ENCODE measurements at places on chromosomes 1 and 21.

DNA sequence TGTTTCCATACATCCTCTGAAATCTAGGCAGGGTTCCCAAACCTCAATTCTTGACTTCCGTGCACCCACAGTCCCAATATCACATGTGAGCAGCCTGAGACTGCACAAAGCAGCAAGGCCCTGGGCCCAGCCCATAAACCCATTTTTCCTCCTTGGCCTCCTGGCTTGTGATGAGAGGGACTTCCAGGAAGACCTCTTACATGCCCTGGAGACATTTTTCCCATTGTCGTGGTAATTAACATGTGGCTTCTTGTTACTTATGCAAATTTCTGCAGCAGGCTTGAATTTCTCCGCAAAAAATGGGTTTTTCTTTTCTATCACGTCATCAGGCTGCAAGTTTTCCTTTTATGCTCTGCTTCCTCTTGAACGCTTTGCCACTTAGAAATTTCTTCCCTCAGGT, 3.3 kb upstream of the PIGK start:
- no peak for DNase-seq

GRCh38 chr1:240539769-240540414, 72.1 kb downstream of the GREM2 start:
- no peak for DNase-seq

- DNase-seq = no peak
Observed at GRCh38 chr1:201362906-201363305, 14.6 kb downstream of the TNNT2 start.

DNA sequence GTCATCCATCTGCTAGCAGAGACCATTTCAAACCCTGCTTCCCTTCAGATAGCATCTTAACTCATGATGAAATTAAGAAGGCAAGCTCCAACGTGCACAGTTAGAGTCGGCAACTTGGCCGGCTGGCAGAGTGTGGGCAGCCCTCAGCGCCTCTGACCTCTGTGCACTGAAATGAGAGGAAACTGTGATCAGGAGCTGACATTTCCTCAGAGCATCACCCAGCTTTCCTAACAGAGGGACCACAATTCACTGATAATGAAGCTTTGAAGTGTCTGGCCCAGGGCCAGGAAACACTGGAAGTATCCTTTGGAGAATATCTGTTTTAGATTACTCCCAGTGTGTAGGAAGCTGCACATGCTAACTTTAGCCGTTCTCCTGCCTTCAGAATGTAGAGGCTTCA, 145.0 kb upstream of the ZC3H11B start:
- no peak for DNase-seq

DNA sequence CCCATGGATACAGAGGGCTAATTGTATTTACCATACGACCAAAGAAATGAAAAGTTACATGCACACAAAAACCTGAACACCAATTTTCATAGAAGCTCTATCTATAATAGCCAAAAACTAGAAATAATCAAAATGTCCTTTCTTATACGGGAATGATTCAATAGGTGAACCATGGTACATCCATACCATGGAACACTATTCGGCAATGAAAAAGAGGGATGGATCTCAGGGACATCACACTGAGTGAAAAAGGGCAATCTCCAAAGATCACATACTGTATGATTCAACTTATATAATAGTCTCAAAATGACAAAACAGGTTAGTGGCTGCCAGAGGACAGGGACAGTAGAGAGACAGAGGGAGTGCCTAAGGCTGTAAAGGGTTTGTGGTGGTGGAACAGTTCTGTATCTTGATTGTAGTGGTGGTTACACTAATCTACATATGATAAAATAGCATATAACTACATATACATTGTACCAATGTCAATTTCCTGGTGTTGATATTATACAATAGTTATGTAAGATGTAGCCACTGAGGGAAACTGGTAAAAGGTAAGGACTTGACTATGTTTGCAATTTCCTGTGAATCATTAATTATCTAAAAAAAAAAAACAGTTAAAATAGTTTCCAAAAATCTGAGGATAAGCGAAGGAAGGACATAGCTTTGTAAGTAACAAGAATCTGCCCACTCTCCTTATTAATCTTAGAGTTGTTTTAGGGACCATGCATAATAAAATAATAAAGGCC, 3.7 kb downstream of the RSBN1 start:
- no peak for DNase-seq

- DNase-seq = no peak
Observed at GRCh38 chr21:38646213-38646837, 148.0 kb upstream of the ERG start.

- DNase-seq = no peak
Observed at GRCh38 chr1:24865168-24865567, 64.9 kb downstream of the RUNX3 start.

- no peak for DNase-seq
Observed at GRCh38 chr1:240413732-240414131, 198.2 kb downstream of the GREM2 start.

DNA sequence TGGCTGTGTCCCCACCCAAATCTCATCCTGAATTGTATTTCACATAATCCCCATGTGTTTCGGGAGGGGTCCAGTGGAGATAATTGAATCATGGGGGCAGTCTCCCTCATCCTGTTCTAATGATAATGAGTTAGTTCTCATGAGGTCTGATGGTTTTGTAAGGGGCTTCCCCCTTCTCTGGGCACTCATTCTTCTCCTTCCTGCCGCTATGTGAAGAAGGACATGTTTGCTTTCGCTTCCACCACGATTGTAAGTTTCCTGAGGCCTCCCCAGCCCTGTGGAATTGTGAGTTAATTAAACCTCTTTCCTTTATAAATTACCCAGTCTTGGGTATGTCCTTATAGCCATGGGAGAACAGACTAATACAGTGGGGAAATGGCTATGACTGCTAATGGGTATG, 72.7 kb upstream of the ZNF648 start:
- DNase-seq = no peak

DNA sequence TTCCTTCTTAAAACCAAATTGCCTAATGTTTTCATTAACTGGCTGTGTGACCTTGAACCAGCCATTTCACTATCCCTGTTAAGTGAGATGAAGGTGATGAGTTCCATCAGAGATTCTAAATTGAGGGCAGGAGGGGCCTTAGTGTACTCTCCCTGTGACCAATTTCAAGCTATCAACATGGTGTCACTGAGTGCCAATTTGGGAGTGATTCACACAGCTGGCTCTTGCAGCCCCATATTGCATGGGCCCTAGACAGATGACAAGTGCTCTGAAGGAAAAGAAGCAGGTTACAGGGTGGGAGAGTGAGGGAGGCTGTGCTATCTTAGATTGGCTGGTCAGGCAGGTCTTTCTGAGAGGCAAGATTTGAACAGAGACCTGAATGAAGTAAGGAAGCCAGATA, 13.0 kb upstream of the TACSTD2 start:
- no peak for DNase-seq

DNA sequence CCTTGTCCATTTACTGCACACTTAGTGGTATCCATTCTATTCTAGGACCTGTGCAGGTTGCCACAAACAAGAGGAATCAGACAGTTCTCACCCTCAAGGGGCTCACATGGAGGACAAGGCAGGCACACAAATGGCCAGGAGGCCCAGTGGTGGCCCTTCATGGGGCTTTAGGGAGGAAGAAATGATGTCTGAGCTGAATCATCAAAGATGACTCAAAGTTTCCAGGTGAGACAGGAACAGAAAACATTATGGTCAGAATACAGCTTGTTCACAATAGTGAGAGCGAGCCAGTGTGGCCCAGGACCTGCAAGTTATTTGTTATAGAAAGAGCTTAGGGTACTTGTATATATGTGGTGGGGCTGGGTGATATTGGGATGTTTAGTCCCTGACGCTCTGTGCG, 26.4 kb downstream of the SHISAL2A start:
- no peak for DNase-seq

GRCh38 chr1:102853701-102854187, 254.6 kb downstream of the COL11A1 start:
- no peak for DNase-seq

DNA sequence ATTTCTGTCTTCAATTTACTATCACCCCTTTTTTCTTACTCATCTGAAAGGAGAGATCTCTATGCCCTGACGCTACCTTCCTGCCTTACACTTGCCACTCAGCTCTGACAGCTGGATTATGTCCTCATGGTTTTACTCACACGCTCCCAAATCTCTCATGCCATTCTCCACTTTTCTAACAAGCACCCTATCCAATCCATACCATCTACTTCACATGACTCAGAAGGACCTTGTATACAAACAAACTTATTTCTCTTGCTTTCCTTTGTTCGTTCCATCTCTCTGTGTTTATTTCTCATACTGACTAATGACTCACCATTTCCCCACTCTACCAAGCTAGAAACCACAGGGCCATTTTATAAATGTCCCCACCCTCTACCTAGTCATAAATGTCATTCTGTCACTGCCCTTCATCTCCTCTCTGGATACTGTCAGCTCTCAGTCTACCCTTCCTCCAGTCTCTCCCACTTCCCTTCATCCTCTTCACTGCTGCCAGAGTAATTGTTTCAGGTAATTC, 87.3 kb downstream of the USP24 start:
- no peak for DNase-seq

DNA sequence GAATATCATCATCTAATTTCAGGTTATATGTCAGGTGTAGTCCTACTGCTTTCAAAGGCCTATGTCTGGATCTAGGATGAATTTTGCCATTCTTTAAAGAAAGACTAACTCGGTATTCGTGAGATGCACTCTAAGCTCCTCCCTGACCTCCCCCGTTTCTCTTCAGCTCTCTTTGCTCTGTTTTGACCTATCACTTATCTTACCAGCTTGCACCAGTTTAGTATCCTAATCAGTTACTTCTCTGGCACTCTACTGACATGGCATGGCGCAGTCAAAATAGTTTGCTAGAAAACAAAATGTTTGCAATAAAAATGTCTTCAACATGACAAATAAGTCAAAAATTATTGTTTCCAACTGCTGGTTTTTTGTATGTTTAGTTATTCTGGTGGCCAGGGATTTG, 8.4 kb upstream of the SLC16A1 start:
- no peak for DNase-seq

- DNase-seq = no peak
Observed at GRCh38 chr21:42459546-42460215, 36.3 kb downstream of the RSPH1 start.

GRCh38 chr1:105686874-105687690, 1369.4 kb upstream of the PRMT6 start:
- no peak for DNase-seq

Data from NCI-H1436 treated with DMSO at 0.1 percent for 48 hours (cell line).